Activated T-cell treated with anti-CD3 and anti-CD28 coated beads for 4 hours (primary cell): ENCODE measurements at places on chromosomes 13 and 19.

DNA sequence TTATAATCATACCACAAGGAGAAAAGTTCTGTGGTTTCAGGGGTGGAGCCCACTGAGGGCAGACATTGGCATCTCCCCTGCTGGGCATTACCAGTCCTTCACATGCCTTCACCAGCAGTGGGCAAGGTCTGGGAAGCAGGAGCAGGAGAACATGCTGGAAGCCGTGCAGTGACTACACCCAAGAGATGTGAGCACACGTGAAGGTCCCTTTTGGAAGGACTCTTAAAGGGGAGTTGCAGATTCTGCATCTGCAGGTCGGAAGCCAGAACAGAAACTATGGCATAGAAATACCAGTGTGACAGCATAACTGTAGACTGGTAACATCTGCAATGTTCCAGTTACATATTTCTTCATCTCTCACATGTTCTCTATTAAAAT lies 26.9 kb upstream of the KL start:
- no peak for DNase-seq

- DNase-seq, result no peak
Observed at GRCh38 chr13:90623318-90624011, 724.0 kb upstream of the MIR17HG start.

GRCh38 chr13:106440866-106441265 lies 94.6 kb downstream of the EFNB2 start:
- DNase-seq, result no peak

DNA sequence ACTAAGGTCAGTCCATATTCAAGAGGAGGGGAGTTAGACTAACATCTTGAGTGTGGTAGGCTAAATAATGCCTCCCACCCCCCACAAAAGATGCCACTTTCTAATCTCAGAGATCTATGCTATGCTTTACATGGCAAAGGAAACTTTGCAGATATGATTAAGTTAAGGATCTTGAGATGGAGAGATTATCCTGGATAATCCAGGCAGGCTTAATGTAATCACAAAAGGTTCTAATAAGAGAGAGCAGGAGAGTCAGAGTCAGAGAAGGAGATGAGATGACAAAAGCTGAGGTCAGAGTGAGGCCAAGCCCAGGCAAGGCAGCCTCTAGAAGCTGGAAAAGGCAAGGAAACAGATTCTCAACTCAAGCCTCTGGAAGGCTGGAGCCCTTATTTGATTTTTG lies 1011.6 kb downstream of the PCDH9 start:
- no peak for DNase-seq

GRCh38 chr13:31588316-31588715 lies 151.0 kb upstream of the RXFP2 start:
- no peak for DNase-seq

GRCh38 chr19:35162471-35163326 lies 8.2 kb downstream of the FXYD5 start:
- DNase-seq, result no peak

DNA sequence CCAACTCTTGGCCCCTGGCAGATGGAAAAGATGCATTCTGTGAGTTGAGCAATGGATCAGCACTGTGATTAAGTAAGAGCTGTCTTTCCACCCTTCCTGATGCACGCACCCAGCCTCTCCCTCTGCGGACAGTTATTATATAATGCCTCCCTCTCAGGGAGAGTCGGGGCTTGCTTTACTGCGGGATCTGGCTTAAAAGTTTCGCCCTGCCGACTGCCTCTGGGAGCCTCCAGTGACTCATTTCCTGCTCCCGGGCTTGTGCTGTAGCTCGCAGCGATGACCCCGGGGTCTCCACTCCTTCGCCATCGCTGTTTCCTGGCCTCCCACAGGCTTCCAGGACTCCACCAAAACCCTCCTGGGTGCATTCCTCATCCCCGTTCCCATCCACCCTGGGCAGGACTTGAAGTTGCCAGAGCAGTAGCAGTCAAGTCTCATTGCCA lies 107.4 kb upstream of the SLC7A1 start:
- DNase-seq, result no peak

GRCh38 chr19:42023121-42023942 lies 29.3 kb upstream of the ATP1A3 start:
- DNase-seq, result no peak
